ENCODE measurements at places on chromosomes 13 and 19. TPM values are rescaled to one million over a fixed set of nuclear protein-coding genes. Genes with fewer than 3 reads are reported as not detected.

IGFL1 gene
- total RNA-seq = not detected

CCDC122 gene
- 6.0 TPM for total RNA-seq

JOSD2 gene
- total RNA-seq = 18.6 TPM

SULT2A1 gene
- total RNA-seq = not detected
